ENCODE measurements at places on chromosomes 16 and 17. TPM values are rescaled to one million over a fixed set of nuclear protein-coding genes. Genes with fewer than 3 reads are reported as not detected.

GRCh38 chr17:74004056-74004455, 199.4 kb upstream of the RPL38 start:
- H3K27ac ChIP-seq: no peak overlapping the region
- H3K4me1 ChIP-seq: peaks cover 13% of the 10 kb centered on the region
- H3K27me3 ChIP-seq: no peaks in the 10 kb centered on the region
- no peak for DNase-seq
- no peak overlapping the region for H3K4me3 ChIP-seq
- H3K36me3 ChIP-seq: no peaks in the 10 kb centered on the region

DNA sequence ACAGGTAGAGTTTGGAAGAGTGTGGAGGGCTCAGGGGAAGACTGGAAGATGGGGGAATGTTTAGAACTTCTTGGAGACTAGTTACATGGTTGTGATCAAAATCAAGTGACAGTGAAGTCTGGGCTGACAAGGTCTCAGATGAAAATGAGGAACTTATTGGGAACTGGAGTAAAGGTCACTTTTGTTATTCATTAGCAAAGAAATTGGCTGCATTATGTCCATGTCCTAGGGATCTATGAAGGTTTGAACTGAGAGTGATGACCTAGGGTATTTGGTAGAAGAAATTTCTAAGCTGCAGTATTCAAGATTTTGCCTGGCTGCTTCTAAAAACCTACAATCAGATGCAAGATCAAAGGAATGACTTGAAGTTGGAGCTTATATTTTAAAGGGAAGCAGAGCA, 747.1 kb downstream of the KCNJ2 start:
- no peak for DNase-seq
- no peak overlapping the region for H3K27ac ChIP-seq
- H3K4me1 ChIP-seq: no peaks in the 10 kb centered on the region
- no peaks in the 10 kb centered on the region for H3K27me3 ChIP-seq
- no peaks in the 10 kb centered on the region for H3K36me3 ChIP-seq

Gene TNFRSF17
- 14.7 TPM for polyA plus RNA-seq

DNA sequence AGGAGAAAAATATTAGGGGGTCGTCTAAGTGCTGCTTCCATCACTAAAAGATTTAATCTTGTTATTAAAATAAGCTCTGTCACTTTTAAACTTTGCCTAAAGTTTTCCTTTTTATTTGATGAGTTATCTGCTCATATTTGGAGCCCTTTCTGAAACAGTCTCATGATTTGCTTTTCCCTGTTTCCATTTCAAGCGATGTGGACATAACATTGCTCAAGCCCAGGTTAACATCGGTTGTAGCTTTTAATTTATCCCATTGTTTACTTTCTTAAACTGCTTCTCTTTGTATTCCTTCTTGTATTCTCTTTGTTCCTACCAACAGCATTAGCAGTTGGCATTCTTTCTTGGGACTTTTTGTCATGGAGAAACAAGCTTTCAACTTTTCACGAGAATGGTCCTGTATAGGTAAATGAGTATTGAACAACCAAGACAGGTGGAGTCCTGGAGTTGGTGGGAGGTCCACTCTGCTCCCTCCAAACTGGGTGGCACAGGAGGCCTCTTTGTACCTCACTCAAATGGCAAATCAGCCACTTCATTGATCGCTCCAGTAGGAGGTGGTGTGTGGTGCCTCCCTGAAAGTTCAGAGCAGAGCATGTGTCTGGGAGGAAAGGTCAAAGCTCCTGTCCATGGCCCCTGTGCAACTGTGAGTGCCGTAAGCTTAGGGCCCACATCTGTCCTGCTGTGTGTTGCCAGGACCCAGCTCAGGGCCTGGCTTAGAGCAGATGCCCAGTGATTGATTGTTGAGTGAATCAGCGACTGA, 107.0 kb downstream of the CYLD start:
- no peaks in the 10 kb centered on the region for H3K36me3 ChIP-seq
- no peaks in the 10 kb centered on the region for H3K27me3 ChIP-seq
- H3K4me1 ChIP-seq: no peaks in the 10 kb centered on the region
- no peak overlapping the region for H3K27ac ChIP-seq
- DNase-seq: no peak

GRCh38 chr16:20675488-20676267, 21.8 kb downstream of the ACSM1 start:
- H3K4me1 ChIP-seq: peaks cover 14% of the 10 kb centered on the region
- no peaks in the 10 kb centered on the region for H3K27me3 ChIP-seq
- H3K27ac ChIP-seq: peak overlapping the region; percentile 83

Data from spleen (tissue), 13 donors.